ENCODE measurements at places on chromosomes 7 and 10. TPM values are rescaled to one million over a fixed set of nuclear protein-coding genes. Genes with fewer than 3 reads are reported as not detected.

DNA sequence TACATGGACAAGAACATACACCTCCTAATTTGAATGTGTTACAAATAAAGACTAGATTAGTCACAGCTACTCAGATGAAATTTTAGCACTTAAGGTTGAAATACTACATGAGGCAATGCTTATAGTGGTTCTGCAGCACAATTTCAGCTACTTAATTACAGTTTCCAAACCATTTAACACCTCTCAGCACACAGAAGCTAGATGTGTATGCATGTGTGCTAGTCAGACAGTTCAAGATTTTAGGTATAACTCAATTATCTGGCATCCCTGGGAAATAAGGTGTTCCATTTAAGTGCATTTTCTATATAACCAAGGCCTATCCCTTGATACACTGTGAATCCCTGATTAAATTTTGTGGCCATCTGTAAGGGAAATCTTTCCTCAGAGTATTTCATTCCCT, 141.8 kb downstream of the CHCHD3 start:
- no peak for DNase-seq
- H3K4me3 ChIP-seq: no peak overlapping the region
- H3K4me1 ChIP-seq: peaks cover 5% of the 10 kb centered on the region
- no peaks in the 10 kb centered on the region for H3K27me3 ChIP-seq

The CYP2C19 gene
- not detected for total RNA-seq

GRCh38 chr7:135662123-135662372, 266 bp upstream of the STMP1 start:
- H3K27ac ChIP-seq: peak overlapping the region; percentile 96
- no peaks in the 10 kb centered on the region for H3K27me3 ChIP-seq
- H3K4me1 ChIP-seq: peaks cover 32% of the 10 kb centered on the region
- no peak for DNase-seq
- no peaks in the 10 kb centered on the region for H3K36me3 ChIP-seq
- H3K4me3 ChIP-seq: peak overlapping the region; percentile 97

DNA sequence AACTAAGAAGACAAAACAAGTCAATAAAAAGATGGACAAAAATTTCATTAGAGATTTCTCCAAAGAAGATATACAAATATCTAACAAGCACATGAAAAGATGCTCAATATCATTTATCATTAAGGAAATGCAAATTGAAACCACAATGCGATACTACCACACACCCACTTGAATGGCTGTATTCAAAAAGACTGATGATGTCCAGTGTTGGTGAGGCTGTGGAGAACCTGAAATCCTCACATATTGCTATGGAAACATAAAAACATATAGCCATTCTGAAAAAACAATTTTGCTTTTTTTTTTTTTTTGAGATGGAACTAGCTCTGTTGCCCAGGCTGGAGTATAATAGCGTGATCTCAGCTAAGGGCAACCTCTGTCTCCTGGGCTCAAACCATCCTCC, 124.1 kb upstream of the LAMB4 start:
- H3K4me1 ChIP-seq: peaks cover 16% of the 10 kb centered on the region
- H3K27me3 ChIP-seq: no peaks in the 10 kb centered on the region
- H3K27ac ChIP-seq: no peak overlapping the region
- peaks cover 5% of the 10 kb centered on the region for H3K36me3 ChIP-seq
- no peak overlapping the region for H3K4me3 ChIP-seq

The MYOF gene
- total RNA-seq: 470 TPM

DNA sequence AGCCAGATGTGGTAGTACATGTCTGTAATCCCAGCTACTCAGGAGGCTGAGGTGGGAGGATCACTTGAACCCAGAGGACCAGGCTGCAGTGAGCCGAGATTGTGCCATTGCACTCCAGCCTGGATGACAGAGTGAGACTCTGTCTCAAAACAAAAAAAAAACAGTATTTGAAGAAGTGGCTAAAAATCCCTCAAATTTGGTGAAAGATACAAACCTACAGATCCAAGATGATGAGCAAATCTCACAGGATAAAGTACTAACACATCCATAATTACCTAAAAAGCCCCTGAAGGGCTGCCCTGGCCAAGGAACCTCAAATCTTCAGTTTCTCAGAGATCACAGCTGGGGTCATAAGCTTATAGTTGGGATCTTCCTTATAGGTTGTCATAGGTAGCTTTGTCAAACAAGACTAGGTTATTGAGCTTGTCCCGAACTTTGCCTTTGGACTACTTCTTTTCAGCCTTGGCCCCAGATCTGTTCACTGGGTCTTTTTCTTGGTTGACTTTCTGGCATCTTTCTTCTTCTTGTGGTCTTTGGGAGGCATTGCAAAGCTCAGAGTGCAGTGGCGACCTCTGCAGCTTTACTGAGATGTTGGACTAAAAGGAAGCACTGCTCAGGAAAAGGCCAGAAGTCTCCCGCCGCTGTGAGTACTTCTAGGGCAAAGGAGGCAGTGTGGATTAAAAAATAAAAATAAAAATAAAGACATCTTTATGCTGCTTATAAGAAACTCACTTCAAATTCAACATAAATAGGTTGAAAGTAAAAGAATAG, 28.6 kb upstream of the SAR1A start:
- H3K36me3 ChIP-seq: peaks cover 41% of the 10 kb centered on the region
- H3K4me3 ChIP-seq: no peak overlapping the region
- DNase-seq: no peak
- H3K27ac ChIP-seq: no peak overlapping the region
- H3K27me3 ChIP-seq: no peaks in the 10 kb centered on the region

The ZNF736 gene
- total RNA-seq: not detected

The LEP gene
- total RNA-seq: not detected

The JAKMIP3 gene
- 0.65 TPM for total RNA-seq

The SFTPA1 gene
- total RNA-seq: not detected

DNA sequence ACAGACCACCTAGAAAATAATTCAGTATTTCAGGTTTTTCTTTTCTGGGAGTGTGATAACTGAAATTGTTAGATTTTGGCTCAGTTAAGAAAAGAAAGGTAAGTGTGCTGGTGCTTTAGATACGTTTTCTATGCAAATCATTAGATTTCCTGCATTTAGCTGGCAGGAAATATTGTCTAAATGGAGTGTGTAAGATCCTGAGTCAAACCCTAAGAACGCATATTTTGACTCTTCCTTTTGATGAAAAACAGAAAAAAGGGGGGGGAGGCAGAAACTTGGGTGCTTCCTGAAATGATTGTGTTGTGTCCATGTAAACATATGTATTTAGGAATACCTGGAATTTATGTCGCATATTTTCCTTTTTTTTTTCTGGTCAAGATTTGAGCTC, 1.2 kb downstream of the GRK5 start:
- no peaks in the 10 kb centered on the region for H3K27me3 ChIP-seq
- H3K4me1 ChIP-seq: peaks cover 49% of the 10 kb centered on the region
- H3K27ac ChIP-seq: peak overlapping the region; percentile 90
- peak overlapping the region; percentile 98 for H3K4me3 ChIP-seq
- peaks cover 9% of the 10 kb centered on the region for H3K36me3 ChIP-seq

- peaks cover 4% of the 10 kb centered on the region for H3K4me1 ChIP-seq
- H3K36me3 ChIP-seq: peaks cover 6% of the 10 kb centered on the region
- no peak overlapping the region for H3K4me3 ChIP-seq
- no peak for DNase-seq
Observed at GRCh38 chr7:112042631-112043030, 163.6 kb downstream of the DOCK4 start.

- peaks cover 20% of the 10 kb centered on the region for H3K27me3 ChIP-seq
- no peak for DNase-seq
- H3K36me3 ChIP-seq: no peaks in the 10 kb centered on the region
- no peak overlapping the region for H3K27ac ChIP-seq
- peaks cover 3% of the 10 kb centered on the region for H3K4me1 ChIP-seq
Observed at GRCh38 chr7:39317107-39317506, 249.1 kb upstream of the YAE1 start.

GRCh38 chr10:17682236-17682946, 38.4 kb downstream of the STAM start:
- DNase-seq: no peak
- no peaks in the 10 kb centered on the region for H3K27me3 ChIP-seq
- H3K4me3 ChIP-seq: no peak overlapping the region
- H3K4me1 ChIP-seq: peaks cover 25% of the 10 kb centered on the region
- peak overlapping the region; percentile 58 for H3K27ac ChIP-seq

GRCh38 chr10:60139290-60139689, 232.9 kb upstream of the CCDC6 start:
- no peak for DNase-seq
- no peak overlapping the region for H3K4me3 ChIP-seq
- no peaks in the 10 kb centered on the region for H3K27me3 ChIP-seq
- no peak overlapping the region for H3K27ac ChIP-seq
- H3K4me1 ChIP-seq: peaks cover 8% of the 10 kb centered on the region
- peaks cover 2% of the 10 kb centered on the region for H3K36me3 ChIP-seq

The HABP2 gene
- 0.18 TPM for total RNA-seq

DNA sequence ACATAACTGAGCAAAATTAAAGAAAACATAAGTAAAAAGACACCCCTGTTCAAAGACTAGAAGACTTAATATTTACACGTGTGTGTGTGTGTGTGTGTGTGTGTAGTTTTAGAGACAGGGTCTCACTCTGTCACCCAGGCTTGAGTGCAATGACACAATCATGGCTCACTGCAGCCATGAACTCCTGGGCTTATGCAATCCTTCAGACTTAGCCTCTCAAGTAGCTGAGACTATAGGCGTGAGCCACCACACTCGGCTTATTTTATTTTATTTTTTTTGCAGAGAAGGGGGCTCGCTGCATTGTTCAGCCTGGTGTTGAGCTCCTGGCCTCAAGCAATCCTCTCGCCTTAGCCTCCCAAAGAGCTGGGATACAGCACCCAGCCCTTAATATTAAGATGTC, 90.3 kb downstream of the JMJD1C start:
- H3K4me3 ChIP-seq: no peak overlapping the region
- peaks cover 33% of the 10 kb centered on the region for H3K4me1 ChIP-seq
- H3K27me3 ChIP-seq: no peaks in the 10 kb centered on the region
- peaks cover 9% of the 10 kb centered on the region for H3K36me3 ChIP-seq
- H3K27ac ChIP-seq: peak overlapping the region; percentile 87
- DNase-seq: no peak

DNA sequence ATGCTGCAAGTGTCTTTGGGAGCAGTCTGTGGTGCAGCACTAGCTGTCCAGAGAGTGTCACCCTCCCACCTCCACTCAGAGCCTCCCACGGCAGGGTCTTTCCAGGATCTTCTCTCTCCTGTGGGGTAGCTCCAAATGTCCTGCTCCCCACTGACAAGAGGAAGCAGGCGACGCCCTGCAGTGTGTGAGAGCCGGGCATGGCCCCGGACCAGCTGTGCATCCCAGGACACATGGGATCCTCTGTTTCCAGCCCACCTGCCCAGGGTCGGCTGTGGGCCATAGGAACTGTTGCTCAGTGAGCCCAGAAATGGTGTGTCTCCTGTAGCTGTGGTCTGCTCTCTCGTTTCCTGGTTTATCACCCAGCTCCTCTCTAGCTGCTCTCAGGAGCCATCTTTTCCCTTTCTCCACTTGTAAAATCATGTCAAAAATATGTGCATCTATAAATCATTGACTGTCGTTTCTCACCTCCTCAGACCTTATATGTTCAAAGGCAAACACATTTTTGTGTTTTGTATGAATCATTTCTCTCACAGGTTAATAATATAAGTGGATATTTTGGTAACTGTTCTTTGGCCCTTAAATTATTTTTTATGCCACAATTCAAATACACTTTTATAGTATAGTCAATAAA, 74.9 kb downstream of the VWC2 start:
- no peak overlapping the region for H3K27ac ChIP-seq
- DNase-seq: no peak
- H3K4me1 ChIP-seq: no peaks in the 10 kb centered on the region
- H3K36me3 ChIP-seq: no peaks in the 10 kb centered on the region
- H3K4me3 ChIP-seq: no peak overlapping the region

The ZCCHC24 gene
- 88.3 TPM for total RNA-seq

The RBM33 gene
- 57.3 TPM for total RNA-seq

DNA sequence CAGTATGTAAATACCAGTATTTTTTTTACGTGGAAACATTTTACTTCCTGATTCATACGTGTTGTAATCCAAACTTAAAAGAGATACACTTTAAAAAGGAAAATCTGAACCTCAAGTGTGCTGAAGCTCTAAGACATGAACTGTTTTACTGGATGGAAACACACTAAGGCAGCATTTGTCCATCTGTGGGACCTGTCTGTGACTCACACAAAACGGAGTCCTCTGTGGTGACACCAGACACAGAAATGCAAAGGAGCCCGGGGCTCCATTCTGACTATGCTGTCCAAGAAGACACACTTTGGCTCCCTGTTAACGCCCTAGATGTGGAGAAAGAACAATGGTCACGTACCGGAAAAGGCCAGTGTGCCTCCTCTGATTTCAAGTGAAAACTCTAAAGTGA, 23.9 kb downstream of the RNF133 start:
- no peak for DNase-seq
- no peak overlapping the region for H3K27ac ChIP-seq
- H3K27me3 ChIP-seq: no peaks in the 10 kb centered on the region
- H3K36me3 ChIP-seq: no peaks in the 10 kb centered on the region
- H3K4me1 ChIP-seq: no peaks in the 10 kb centered on the region

DNA sequence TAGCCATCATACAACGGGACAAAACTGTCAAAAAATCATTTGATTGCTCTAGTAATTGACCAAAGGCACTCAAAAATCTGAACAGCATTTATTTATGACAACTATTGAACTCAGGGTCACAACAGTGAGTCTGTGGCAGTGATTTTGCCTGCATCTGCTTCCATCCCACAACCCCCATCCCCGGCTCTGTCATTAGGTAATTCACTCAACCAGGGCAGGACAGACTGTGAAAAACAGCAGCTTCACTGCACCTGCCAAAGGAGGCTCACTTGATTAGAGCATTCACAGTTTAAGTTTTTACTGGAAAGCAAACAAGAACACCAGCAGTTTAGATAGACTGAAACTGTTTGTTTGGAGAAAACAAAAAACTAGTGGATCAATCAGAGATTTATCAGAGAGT, 22.2 kb downstream of the NRCAM start:
- no peak overlapping the region for H3K27ac ChIP-seq
- DNase-seq: no peak
- H3K4me1 ChIP-seq: peaks cover 12% of the 10 kb centered on the region
- peaks cover 9% of the 10 kb centered on the region for H3K36me3 ChIP-seq
- no peak overlapping the region for H3K4me3 ChIP-seq

DNA sequence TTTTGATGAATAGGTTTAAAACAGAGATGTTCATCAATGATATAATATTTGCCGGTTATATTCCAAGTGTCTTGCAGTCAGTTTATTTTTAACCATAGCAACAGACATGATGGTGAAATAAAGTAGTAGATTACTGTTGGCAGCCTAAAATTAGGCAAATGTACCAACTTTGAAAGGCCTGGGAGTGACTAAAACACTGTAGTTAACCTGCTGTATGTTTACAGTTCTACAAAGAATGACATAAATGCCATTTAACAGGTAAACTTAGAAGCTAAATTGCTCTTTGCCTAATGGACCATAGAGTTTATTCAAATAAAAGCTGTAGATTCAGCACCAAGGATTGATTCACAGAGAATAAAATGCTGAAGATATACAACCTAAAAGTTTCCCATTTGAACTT, 64.1 kb downstream of the PHTF2 start:
- no peak for DNase-seq
- H3K4me3 ChIP-seq: no peak overlapping the region
- H3K36me3 ChIP-seq: peaks cover 3% of the 10 kb centered on the region
- no peak overlapping the region for H3K27ac ChIP-seq
- peaks cover 16% of the 10 kb centered on the region for H3K4me1 ChIP-seq
- H3K27me3 ChIP-seq: no peaks in the 10 kb centered on the region

The SYT15 gene
- 10.3 TPM for total RNA-seq

The GDF2 gene
- not detected for total RNA-seq

- H3K4me1 ChIP-seq: peaks cover 70% of the 10 kb centered on the region
- H3K4me3 ChIP-seq: no peak overlapping the region
- H3K27me3 ChIP-seq: no peaks in the 10 kb centered on the region
- H3K36me3 ChIP-seq: no peaks in the 10 kb centered on the region
Observed at GRCh38 chr7:116441534-116441933, 58.0 kb upstream of the CAV2 start.

The VENTX gene
- total RNA-seq: not detected

- H3K4me1 ChIP-seq: no peaks in the 10 kb centered on the region
- H3K27ac ChIP-seq: no peak overlapping the region
- no peaks in the 10 kb centered on the region for H3K36me3 ChIP-seq
- H3K27me3 ChIP-seq: no peaks in the 10 kb centered on the region
- H3K4me3 ChIP-seq: no peak overlapping the region
Observed at GRCh38 chr7:37344886-37345579, 103.6 kb downstream of the ELMO1 start.

The SPAG6 gene
- not detected for total RNA-seq
